ENCODE measurements at places on chromosomes 1 and 21.

- no peak for DNase-seq
Measured at GRCh38 chr21:44943005-44943685, 3.3 kb downstream of the SLX9 start.

DNA sequence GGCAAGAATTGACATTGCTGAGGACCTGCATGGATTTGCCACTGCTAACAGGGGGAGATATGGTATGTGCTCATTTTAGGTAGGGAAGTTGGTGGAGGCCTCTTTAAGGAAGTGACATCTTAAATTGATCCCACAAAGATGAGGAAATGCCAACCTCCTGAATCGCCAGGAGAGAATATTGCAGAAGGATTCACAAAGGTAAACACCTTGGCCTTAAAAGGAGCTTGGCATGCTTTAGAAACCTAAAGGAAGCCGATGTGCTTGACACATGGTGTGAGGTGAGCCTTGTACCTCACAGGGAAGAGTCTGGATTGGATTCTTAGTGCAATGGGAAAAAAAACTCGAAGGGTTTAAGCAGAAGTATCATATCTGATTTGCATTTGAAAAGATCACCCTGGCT lies 470.5 kb upstream of the DAB1 start:
- DNase-seq, result no peak

- no peak for DNase-seq
Measured at GRCh38 chr1:147807405-147807804, 47.0 kb upstream of the GJA5 start.

GRCh38 chr1:21313886-21314721 lies 23.8 kb upstream of the ECE1 start:
- DNase-seq, result no peak

- DNase-seq, result peak; percentile 28
Measured at GRCh38 chr21:42039470-42039901, 29.3 kb upstream of the ZBTB21 start.

DNA sequence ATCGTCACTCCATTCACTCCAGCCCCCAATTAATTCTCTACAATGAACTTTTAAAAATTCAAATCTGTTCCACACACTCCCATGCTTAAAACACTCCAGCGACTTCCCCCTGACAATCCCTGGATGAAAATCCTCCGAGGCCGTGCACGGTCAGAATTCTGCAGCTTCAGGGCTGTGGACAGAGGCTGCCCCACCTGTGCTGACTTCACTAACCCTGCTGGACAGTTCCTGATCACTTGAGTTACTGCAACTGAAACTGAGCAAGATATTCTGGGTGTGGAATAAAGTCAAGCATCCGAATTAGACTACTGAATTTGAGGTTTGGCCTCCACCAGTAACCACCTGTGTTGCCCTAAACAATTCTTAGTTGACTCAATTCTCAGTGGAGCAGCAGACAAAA lies 1.0 kb upstream of the JAK1 start:
- no peak for DNase-seq

GRCh38 chr1:196651637-196652215 lies at the start of gene CFH:
Gene CFH, plus strand, starts transcription at chr1:196652043. Its CDS starts 75 bp downstream, at chr1:196652118.
- peak; percentile 94 for DNase-seq

- DNase-seq, result no peak
Measured at GRCh38 chr21:25324666-25325065, 282.6 kb downstream of the MRPL39 start.

- no peak for DNase-seq
Measured at GRCh38 chr21:29800056-29800455, 139.7 kb downstream of the GRIK1 start.

DNA sequence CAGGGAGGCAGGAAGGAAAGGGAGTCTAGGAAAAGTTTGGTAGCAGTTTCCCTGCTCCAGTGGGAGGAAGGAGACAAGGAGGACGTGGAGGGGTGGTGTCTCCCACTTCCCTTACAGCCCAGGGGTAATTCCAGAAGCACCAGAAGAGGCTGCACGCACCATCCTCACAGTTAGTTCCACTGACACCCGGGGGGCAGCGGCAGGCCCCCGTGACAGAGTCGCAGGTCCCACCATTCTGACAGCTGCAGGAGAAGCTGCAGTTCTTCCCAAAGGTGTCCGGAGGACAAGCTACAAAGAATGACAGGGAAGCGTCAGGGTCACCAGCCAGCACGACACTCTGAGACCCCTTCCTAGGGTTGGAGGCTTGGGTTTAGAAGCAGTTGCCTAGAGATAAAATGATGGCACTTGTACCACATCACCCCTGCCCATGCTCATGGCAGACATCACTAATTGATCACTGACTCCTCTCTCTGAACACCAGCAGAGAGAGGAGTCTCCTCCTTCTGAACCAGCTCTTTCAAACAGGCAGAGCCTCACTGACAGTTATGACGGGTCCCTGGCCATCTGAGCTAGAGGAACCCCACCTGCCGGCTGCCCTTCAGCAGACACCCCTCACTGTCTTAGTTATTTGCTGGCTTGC lies 53.3 kb downstream of the ARHGEF16 start:
- DNase-seq, result no peak

DNA sequence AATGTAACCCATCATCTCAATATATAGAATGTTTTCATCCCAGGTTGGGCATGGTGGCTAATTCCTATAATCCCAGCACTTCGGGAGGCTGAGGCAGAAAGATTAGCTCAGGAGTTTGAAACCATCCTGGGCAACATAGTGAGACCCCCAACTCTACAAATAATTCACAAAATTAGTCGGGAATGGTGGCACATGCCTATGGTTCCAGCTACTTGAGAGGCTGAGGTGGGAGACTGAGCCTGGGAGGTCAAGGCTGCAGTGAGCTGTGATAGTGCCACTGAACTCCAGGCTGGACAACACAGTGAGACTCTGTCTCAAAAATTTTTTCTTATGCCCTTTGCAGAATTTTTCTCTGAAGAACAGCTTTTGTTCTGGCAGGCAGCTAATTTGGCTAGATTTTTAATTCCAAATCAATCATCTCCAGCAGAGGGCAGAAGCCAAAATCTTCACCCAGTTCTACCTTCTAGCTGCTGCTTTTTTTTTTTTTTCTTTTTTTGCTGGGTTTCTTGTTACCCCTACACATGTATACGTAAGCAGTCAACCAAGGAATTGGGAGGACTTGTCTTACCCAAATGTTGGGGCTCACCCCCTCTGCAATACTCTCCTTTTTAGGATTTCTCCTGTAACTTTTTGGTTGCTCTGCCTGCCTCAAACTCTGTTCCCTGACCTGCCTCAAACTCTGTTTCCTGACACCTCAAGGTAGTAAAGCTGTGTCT lies 2.7 kb upstream of the RAD54L start:
- no peak for DNase-seq

GRCh38 chr1:87305151-87305550 lies 23.5 kb upstream of the LMO4 start:
- no peak for DNase-seq

DNA sequence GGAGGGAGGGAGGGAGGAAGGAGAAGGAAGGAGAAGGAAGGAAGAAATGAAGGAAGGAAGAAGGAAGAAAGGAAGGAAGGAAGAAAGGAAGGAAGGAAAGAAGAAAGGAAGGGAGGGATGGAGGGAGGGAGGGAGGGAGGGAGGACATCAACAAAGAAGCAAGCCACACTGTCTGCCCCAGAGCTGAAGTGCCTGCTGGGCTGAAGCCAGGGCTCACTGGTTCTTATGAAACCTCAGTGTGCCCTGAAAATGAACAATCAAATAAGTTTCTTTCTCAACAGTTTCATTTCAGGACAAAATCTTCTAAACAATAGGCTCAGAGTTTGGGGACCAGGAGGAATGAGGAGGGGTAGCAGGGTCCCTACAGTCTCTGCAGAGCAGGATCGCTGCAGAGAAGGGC lies 21.1 kb downstream of the ARHGEF19 start:
- no peak for DNase-seq

All from astrocyte of the spinal cord (primary cell).